ENCODE measurements at places on chromosomes 4 and X. TPM values are rescaled to one million over a fixed set of nuclear protein-coding genes. Genes with fewer than 3 reads are reported as not detected.

Gene OPRPN
- total RNA-seq: not detected

Gene EDA2R
- 0.09 TPM for total RNA-seq

Gene ZFP42
- total RNA-seq: not detected

Gene PAGE1
- total RNA-seq: not detected

Gene DRP2
- total RNA-seq: not detected

- H3K36me3 ChIP-seq: no peaks in the 10 kb centered on the region
- no peaks in the 10 kb centered on the region for H3K4me1 ChIP-seq
- no peak for DNase-seq
- no peak overlapping the region for H3K27ac ChIP-seq
- no peak overlapping the region for H3K4me3 ChIP-seq
- H3K27me3 ChIP-seq: no peaks in the 10 kb centered on the region
Measured at GRCh38 chr4:163350672-163351071, 7.0 kb downstream of the NPY5R start.

DNA sequence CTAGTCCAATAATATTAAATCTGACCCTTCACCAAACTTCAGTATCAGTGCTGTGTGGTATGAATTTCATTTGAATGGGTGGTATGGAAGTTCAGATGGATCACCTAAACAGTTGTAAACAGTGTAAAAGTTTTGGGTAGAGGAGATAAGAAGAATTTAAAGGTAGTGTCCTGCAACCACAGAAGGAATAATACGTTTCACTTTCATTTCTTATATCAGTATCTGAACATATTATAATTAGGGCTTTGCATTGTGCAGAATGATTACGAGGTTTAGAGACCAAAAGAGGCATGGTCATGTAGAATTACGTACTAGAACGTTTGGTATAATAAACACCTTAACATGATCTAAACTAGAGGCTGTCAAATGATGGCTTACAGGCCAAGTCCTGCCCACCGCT is 116.1 kb downstream of the PDLIM5 start:
- DNase-seq: no peak

DNA sequence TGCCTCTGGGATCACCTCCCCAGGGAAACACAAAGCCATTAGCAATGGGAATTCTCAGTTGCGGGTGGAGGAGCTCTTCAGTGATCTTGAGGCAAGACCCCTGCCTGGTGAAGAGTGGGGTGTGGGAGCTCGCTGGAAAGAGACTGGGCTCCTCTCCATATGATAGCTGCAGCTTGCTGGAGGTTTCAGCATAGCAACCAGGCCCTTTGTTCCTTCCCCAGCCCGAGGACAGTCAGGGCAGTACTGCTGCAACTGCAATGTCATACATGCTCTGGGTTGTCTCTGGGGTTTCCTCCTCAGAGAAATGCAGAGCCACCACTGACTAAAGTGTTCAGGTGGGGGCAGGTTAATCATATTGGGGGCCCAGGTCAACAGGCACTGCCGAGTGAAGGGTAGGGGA is 81.3 kb downstream of the ARHGAP24 start:
- H3K27me3 ChIP-seq: no peaks in the 10 kb centered on the region
- H3K4me3 ChIP-seq: no peak overlapping the region
- H3K36me3 ChIP-seq: no peaks in the 10 kb centered on the region
- DNase-seq: no peak
- H3K4me1 ChIP-seq: no peaks in the 10 kb centered on the region

DNA sequence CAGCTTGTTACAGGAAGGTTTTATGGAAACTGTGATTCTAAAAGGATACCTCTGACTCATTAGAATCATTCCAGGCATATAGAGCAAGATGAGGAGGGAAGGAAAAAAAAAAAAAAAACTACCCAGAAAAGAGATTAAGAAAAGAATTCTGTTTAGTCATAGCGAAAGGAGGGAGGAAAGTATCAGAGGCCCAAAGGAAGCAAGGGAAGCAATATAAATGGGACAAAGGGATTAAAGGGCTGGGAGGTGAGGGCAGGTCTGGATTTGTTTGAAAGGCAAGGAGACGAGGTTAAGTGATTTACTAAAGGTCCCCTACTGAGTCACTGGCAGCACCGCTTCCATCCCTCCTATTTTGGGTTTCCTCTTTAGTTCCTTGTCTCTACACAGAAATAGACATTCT is 88.6 kb upstream of the IL1RAPL1 start:
- no peak overlapping the region for H3K27ac ChIP-seq
- DNase-seq: no peak
- H3K36me3 ChIP-seq: no peaks in the 10 kb centered on the region
- H3K4me3 ChIP-seq: no peak overlapping the region
- no peaks in the 10 kb centered on the region for H3K27me3 ChIP-seq
- no peaks in the 10 kb centered on the region for H3K4me1 ChIP-seq

DNA sequence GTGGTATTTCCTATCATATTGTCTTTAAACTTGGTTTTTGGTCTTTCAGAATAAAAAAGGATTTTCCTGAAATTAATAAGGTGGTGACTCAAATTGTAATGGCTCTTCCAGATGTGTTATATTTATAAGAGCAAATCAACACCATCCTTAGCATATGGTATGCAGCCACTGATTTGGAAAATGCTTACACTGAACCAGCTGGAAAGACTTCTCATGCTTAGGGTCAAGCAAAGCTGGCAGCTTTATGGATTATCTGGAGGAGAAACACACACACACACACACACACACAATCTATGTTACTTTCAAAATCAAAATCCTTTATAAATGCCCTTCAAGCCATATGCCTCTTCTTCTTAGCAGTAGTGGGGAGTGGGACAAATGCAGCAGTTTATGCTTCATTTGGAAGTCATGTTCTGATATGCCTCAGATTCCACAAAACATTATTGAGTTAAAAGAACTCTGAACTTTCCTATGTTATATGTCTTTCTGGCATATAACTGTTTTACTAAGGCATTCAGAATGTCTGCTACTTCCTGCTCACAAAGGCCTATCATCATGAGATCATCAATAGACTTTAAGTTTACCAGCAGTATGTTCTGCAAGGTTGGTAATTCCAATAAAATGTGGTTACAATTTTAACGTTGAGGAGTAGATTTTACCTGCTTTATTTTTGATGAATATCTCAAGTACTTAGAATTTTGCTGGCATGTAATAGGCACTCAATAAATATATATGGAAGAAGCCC is 72.9 kb upstream of the PRDM5 start:
- no peaks in the 10 kb centered on the region for H3K4me1 ChIP-seq
- DNase-seq: no peak
- H3K36me3 ChIP-seq: no peaks in the 10 kb centered on the region

DNA sequence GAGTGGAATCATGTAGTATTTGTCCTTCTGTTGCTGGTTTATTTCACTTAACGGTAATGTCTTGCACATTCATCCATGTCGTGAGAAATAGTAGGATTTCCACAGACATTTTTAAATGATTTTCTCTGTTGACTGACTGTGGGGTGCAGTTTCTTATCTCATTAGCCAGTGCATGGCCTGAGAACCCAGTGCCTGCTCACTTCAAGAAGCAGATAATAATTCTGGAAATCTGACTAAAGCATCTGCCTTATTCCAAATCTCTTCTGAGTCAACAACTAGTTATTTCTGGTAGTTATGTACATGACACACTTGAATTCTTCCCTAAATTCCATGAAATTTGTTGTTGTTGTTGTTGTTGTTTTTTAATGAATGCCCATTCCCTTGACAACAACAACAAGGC is 77.6 kb downstream of the NPFFR2 start:
- no peak overlapping the region for H3K27ac ChIP-seq
- no peaks in the 10 kb centered on the region for H3K36me3 ChIP-seq
- no peak for DNase-seq
- no peaks in the 10 kb centered on the region for H3K27me3 ChIP-seq

DNA sequence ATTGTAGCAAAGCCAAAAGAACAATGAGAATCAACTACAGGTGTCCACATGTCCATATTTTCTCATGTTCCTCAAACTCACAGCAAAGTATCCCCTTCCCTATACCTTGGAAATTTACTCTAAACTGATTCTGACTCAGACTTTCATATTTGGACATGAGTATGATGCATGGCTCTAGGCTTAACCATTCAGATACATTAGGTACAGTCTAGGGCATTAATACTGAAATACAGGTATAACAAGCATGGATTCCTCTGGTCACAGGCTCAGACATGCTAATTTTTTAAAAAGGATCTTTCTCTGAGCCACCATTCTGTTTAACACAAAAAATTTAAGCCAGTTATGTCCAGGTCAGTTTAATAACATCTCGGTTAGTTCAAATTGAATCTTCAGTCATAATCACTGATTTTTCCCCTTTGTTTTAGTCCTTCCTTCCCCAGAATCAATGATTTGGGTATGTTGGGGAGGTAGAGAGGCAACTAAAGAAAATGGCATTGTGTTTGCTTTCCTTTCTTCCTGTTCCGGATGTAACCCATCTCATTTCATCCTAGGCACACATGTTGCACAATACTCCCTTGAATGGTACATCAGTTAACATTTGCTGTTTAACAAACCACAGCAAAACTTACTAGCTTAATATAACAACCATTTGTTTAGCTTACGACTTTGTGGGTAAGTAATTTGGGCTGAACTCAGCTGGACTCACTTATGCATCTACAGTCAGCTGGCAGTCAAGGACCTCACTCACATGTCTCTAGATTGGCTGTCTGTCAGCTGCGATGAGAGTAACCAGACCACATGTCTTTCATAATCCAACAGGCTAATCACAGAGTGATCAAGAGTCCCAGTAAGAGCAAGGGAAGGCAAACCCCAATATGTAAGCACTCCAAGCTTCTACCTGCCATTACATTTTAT is 75.3 kb upstream of the GRIA3 start:
- H3K27me3 ChIP-seq: no peaks in the 10 kb centered on the region
- no peak overlapping the region for H3K4me3 ChIP-seq
- H3K4me1 ChIP-seq: no peaks in the 10 kb centered on the region
- no peak overlapping the region for H3K27ac ChIP-seq

DNA sequence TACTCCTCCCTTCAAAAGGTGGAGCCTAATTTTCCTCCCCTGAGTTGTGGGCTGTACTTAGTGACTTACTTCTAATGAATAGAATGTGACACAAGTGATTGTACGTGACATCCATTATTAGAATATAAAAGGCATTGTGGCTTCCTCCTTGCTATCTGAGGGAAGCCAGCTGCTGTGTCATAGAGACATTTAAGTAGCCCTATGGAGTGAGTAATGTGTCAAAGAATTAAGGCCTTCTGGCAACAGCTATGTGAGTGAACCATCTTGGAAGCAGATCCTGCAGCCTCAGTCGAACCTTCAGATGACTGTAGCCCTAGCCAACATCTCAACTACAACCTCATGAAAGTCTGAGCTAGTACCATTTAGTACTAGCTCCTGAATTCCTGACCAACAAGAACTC is 76.1 kb downstream of the BCOR start:
- H3K4me3 ChIP-seq: no peak overlapping the region
- no peaks in the 10 kb centered on the region for H3K36me3 ChIP-seq
- H3K27me3 ChIP-seq: no peaks in the 10 kb centered on the region
- H3K27ac ChIP-seq: no peak overlapping the region

DNA sequence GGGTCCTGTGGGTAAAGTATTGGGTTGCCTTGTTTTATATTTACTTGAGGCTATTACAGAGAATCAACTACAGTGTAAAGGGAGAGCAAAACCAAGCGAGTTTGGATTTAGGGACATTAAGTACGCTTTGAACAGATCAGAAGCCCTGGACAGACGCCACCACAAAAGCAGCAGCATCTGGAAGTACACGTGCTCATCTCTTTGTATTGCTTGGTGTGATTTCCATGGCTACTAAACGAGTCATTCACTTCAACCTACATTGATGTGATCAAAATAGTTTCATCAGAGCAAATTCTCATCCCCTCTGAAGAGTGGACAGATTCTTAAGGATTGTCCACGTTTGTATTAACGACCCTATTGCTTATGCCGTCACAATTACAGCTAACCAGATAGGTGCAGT is 85.1 kb downstream of the SORBS2 start:
- H3K27me3 ChIP-seq: no peaks in the 10 kb centered on the region
- no peak for DNase-seq
- no peak overlapping the region for H3K4me3 ChIP-seq
- peaks cover 5% of the 10 kb centered on the region for H3K4me1 ChIP-seq

GRCh38 chr4:15695240-15695699 is 7.6 kb upstream of the BST1 start:
- H3K27me3 ChIP-seq: no peaks in the 10 kb centered on the region
- no peak overlapping the region for H3K27ac ChIP-seq
- no peaks in the 10 kb centered on the region for H3K36me3 ChIP-seq
